ENCODE measurements at places on chromosomes 5 and 9.

DNA sequence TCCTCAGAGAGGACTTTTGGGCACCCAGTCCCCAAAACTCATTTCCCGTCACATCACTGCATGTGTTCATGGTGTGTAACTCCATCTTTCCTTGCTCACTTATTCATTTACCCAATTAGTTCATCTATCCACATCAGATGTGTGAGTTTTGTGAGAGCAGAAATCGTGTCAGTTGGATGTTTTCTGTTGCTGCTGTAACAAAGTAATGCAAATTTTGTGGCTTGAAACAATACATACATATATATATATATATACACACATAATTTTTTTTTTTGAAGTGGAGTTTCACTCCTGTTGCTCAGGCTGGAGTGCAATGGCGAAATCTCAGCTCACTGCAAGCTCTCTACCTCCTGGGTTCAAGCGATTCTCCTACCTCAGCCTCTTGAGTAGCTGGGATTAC, 70.5 kb upstream of the BOD1 start:
- DNase-seq, result no peak

- DNase-seq, result no peak
Measured at GRCh38 chr9:5073701-5074100, 88.6 kb downstream of the JAK2 start.

DNA sequence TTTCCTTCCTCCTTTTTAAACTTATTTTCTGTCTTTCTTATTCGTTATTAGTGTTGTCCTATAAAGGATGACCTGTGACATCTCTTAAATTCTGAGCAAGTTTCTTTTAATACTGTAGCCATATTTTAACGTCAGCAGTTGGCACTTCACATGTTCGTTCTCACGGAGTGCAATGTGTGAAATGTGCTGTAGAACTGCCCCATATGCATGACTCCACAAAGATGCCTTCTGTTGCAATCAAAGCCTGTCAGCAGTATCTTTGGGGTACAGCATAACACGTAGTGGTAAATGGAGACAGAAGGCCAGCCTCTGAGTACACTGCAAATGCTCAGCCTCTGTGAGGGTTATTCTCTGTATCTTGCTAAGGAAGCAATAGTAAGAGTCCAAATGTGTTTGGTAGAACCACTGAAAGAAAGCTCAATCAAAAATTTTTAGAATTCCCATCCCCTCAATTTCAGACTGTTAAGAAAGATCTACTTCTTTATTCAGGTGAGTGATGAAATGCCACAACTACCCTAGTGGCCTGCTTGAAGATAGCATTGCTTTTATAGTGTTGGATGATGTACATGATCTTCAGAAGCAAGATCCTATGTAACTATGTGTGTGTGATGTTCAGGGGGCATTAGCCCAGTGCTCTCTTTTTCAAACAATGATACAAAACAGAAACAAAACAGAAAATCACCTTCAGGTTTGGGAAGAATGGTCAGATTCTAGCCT, 277.7 kb downstream of the TMEM167A start:
- DNase-seq, result no peak

DNA sequence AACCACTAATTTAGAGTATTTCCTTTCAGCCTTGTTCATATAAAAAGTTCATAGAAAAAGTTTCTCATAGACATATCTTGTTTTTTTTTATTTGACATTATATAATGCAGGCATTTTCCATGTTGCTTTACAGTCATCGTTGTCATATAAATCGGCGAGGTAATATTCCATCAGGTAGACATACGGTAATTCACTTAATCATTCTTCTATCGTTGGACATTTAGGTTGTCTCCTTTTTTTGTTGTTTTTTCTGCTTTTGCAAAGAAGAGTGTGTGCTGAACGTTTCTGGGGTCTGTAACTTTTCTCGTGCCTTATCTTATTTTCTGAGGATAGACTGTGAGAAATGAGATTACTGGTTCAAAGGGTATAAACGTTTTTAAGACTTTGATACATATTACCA, 283.6 kb downstream of the ARHGAP26 start:
- no peak for DNase-seq

DNA sequence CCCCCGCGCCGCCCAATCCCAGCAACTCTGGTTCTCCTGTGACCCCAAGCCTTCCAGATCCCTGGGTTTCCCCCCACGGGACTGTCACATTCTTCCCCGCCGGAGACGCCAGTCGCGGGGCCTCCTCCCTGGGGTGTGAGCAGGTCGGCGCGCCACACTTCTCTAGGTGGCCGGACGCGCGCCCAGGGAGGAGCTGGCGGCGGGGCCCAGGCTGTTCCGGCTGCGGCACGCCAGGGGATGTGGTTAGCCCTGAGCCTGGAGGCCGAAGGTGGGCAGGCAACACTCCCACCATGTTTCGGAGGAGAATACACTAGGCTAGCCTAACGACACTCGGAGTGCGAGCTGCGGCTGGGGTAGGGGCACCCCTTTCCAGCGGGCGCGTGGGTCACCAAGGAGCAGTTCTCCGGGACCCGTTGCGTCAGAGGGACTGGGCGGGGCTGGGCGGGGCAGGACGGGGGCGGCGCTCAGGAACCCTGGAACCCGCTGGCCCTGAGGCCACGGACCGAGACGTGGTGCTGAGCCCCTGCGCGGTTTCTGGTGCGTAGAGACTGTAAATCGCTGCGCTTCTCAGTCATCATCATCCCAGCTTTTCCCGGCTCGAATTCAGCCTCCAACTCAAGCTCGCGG, at the start of gene SLC27A6:
Gene SLC27A6 (plus strand): TSS at position 478 of the 627 bp plus-strand sequence. CDS start 650 bp downstream, outside the sequence.
- DNase-seq, result peak; percentile 69

DNA sequence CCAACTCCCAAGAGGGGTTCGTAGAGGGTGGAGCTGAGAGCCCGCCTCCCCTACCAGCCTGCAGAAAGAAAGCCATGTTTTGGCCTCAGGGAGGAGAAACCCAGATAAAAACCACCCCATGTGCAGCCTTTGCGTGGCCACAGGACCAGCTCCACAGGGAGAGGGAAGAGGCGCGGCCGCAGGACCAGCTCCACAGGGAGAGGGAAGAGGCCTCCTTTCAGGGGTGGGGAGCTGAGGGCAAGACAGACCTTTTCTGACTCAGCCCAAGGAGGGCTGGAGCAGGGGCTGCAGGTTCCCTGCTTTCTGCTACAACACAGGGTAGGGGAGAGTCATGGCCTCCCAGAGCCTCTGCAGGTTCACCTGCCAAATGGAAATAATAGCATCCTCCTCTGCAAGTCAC, 37.6 kb upstream of the KCNMB1 start:
- no peak for DNase-seq

GRCh38 chr5:59544573-59544972, 349.0 kb downstream of the PDE4D start:
- no peak for DNase-seq

DNA sequence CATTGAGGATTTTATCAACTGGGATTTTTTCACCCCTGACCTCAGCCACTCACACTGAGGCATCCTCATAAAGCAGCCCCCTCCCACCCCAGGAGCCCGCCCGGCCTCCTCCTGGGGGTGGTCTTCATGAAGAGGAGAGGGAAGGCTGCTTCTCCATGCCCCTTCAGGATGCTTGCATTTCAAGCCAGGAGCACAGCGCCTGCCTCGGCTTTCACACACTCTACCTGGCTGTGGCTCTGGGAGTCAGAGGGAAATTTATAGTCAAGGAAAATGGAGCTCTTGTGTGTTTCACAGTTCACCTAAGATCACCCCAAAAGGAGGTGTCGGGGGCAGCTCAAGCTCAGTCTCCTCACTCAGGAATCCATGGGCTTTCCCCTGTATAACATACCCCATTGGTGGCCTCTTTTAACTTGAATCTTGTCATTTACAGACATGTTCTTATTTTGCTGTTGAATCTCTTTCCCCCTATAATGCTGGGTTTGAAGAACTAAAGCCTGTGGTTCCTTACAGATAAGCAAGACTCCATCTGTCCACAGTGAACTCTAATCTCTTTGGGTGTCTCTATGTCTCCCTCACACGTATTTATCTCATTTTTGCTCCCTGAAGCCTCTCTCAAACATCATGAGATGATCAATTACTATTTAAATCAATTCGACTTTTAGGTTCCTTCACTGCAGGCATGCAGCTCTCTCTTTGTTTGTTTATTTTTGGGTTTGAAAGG, 22.6 kb upstream of the IQGAP2 start:
- no peak for DNase-seq

- no peak for DNase-seq
Measured at GRCh38 chr9:16085167-16085726, 532.4 kb downstream of the CCDC171 start.

- no peak for DNase-seq
Measured at GRCh38 chr9:7075154-7075553, 317.4 kb downstream of the KDM4C start.

DNA sequence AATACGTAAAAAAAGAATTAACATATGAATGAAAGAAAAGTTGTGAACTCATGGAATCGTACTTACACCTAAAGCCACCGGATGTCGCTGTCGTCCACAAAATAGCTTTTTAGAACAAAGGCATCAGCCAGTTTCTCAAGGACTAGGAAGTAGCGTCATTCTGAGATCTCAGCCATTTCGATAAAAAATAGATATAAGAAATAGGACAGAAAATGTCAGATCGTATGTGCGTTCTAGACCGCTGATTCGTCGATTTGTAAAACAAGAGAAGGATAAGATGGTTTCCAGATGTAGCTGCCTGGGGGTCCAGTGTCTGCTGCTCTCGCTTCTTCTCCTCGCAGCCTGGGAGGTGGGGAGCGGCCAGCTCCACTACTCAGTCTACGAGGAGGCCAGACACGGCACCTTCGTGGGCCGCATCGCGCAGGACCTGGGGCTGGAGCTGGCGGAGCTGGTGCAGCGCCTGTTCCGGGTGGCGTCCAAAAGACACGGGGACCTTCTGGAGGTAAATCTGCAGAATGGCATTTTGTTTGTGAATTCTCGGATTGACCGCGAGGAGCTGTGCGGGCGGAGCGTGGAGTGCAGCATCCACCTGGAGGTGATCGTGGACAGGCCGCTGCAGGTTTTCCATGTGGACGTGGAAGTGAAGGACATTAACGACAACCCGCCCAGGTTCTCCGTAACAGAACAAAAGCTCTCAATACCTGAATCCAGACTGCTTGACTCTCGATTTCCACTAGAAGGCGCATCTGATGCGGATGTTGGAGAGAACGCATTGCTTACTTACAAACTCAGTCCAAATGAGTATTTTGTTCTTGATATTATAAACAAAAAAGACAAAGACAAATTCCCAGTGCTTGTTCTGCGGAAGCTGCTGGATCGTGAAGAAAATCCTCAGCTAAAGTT, at the start of gene PCDHA10:
Gene PCDHA10 (plus strand): TSS at position 126 of the 903 bp plus-strand sequence. CDS start 152 bp downstream, at position 278.
- DNase-seq, result peak; percentile 3

DNA sequence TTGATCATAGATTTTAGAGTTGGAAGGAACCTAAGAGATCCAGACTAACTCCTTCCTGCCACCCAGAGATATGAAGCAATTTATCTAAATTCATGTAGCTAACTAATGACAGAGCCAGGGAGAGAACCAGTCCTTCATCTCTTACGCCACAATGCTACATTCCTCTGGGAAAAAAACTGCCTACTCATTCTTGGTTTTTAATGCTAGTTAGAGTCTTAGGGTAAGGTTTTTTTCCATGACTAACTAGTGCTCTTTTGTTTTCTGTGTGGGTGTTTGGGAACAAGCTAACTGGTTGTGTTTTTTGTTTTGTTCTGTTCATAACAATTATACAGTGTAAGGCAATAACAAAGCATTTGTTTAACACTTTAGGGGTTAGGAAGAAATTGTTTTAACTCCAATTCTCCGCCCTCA, 52.4 kb downstream of the SLC44A1 start:
- DNase-seq, result no peak

DNA sequence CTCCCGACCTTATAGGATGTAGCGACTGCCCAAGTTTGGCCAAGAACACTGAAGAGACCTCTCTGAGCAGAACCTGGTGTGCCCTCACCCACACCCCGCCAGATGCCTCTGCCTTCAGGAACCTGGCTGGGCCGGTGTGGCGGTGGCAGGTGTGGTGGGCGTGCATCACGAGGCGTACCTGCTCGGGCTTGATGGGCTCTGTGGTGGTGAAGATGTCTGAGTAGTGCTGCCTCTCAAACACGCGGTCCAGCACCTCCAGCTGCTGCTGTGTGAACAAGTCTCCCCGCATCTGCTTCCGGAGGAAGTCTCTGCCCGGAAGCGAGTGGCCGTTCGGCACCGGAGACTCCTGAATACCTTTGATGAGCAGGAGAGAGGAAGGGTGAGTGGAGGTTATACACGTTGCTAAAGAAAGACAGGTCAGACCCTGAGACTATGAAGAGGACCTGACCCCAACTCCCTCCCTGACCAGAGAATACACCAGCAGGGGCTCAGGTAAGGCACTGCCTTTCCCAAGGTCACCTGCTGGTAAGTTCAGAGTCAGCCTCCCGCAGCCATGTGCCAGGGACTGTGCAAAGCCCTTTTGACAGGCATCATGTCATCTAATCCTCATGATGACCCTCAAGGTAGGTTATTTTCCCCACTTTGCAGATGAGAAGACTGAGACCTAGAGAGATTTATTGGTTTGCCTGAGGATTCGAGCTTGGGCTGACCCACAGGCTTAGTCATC, 67.5 kb downstream of the PAX5 start:
- DNase-seq, result no peak

DNA sequence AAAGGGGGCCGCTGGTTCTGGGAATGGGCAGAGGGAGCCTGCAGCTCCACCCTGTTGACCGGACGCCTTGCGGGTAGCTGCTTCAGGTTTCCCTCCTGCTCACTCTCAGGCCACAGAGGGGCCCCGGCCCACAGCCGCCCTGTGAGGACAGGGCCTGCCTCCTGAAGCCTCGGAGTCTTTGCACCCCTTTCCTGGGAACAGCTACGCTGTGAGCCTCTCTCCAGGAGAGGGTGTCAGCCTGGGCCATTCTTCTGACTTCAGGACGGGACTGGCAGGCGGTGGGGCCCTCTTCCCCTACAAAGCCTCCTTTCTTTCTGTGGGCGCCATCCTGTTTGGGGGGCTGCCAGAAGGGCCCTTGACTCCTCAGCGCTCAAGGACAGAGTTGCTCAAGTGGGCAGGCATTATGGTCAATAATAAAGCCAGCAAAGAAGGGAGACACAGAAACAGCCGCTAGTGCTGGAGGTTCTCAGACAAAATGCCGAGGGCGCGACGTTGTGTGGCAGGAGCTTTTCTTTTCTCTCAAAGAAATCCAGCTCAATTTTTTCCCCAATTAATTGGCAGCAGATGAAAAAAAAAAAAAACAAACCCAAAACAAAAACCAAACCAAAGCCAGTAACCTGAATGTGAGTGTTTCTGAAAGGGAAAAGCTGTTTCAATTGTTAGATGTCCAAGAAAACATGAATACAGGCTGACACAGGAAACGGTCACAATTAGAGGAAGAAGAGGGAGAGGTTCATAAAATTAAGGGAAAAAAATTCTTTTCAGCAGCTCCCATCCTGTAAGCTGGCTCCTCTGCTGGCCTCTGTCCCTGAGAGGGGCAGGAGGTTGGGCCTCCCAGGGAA, 12.8 kb upstream of the SLC25A51 start:
- DNase-seq, result no peak

DNA sequence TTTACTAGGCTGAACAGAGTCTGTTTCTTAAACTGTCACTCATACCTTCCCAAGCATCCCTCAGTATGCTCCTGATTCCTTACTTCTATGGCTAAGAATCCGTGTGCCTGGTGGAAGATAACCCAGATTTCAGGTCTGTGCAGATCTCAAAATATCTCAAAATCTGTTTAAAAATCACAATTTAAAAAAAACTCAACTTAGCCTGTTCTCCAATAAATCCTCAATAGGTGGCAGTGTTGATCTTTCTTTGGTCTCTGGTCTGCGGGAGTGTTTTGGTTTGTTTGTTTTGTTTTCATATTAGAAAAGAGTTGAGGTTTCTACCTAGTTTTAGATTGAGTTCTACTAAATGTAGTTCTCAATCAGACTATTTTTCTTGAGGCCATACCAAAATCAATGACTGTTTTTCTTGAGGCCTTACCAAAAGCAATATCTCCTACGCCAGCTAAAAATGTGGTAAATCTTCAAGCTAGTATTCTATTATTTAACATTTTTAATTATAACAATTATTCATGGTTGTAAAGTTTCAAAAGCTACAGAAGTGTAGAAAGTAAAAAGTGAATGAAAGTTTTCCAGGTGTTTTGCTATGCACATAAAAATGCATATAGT, 57.9 kb downstream of the TGFBR1 start:
- no peak for DNase-seq
